ENCODE measurements at places on chromosomes 4 and X.

DNA sequence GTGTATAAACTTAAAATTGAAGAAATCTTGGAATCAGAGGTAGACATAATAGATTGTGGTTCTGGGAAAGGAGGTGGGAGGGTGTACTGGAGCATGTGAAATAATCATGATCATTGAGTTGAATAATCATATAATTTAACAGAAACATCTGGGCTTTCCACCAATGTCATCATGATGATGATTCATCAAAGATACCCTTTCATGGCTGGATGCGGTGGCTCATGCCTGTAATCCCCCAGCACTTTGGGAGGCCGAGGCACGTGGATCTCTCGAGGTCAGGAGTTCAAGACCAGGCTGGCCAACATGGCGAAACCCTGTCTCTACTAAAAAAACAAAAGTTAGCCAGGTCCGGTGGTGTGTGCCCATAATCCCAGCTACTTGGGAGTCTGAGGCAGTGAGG is 6.7 kb upstream of the RUFY3 start:
- H3K4me3 ChIP-seq = peak overlapping the region; percentile 53
- H3K4me1 ChIP-seq = peaks cover 45% of the 10 kb centered on the region
- no peaks in the 10 kb centered on the region for H3K27me3 ChIP-seq
- no peaks in the 10 kb centered on the region for H3K36me3 ChIP-seq
- DNase-seq = no peak

GRCh38 chr4:42906891-42907759 is 14.6 kb downstream of the GRXCR1 start:
- peaks cover 2% of the 10 kb centered on the region for H3K27me3 ChIP-seq
- no peak overlapping the region for H3K27ac ChIP-seq
- DNase-seq = no peak
- H3K4me1 ChIP-seq = no peaks in the 10 kb centered on the region

DNA sequence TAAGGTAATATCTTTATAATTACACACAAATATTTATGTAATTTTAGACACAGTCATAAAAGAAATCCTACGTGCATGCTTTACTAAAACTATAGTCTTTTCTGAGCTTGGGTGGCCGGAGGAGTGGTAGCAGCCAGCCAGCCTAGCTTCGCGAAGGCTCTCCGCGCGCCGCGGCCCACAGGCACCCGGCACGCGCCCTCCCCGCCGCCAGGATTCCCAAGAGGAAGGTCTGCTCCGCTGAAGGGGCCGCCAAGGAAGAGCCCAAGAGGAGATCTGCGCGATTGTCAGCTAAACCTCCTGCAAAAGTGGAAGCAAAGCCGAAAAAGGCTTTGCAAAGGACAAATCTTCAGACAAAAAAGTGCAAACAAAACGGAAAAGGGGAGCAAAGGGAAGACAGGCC is 8.7 kb upstream of the PJA1 start:
- no peak for DNase-seq
- peaks cover 4% of the 10 kb centered on the region for H3K27me3 ChIP-seq
- H3K36me3 ChIP-seq = peaks cover 1% of the 10 kb centered on the region
- no peaks in the 10 kb centered on the region for H3K4me1 ChIP-seq

DNA sequence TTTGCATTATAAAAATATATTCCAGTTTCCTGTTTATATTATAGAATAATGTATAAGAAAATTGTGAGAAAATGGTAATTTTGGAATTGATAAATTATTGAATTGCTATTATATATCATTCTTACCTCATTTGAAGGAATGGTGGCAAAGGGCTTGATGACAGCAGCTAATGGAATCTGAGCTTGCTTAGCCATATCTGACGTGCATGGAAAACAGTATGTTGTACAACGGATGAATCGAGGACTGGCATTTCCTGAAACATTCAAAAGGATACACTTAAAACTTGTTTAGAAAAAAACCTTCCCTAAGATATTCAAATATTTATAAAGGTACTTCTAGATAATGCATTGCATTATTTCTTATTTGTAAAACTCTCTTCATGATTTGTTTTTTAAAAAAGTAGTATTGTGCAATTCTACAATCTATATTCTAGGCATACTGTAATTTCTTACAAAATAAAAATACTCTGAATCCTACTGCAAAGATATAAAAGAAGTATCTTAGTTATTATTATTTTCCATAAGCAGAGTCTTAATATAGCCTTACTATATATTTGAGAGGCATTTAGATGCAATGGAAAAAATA is 38.3 kb downstream of the SEC24D start:
- H3K4me1 ChIP-seq = no peaks in the 10 kb centered on the region
- H3K4me3 ChIP-seq = no peak overlapping the region
- no peak for DNase-seq

DNA sequence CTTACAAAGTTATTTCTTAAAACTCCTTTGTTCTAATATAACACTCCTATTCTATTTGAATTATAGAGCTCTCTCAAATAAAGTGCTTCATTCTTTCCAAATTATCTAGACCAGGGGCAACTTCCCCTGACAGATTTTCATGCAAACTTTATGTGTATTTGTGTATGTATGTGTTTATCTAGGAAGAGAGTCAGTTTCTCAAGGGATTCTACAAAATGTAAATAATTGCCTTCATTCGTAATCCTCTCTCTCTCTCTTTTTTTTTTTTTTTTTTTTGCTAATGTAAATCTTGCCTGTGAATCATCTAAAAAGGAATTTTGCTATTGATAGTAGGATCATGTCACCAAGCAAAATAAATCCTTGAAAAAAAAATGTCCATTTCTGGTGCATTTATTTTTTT is 38.9 kb upstream of the RBPJ start:
- no peak overlapping the region for H3K27ac ChIP-seq
- no peak for DNase-seq
- no peaks in the 10 kb centered on the region for H3K4me1 ChIP-seq
- peaks cover 3% of the 10 kb centered on the region for H3K27me3 ChIP-seq

DNA sequence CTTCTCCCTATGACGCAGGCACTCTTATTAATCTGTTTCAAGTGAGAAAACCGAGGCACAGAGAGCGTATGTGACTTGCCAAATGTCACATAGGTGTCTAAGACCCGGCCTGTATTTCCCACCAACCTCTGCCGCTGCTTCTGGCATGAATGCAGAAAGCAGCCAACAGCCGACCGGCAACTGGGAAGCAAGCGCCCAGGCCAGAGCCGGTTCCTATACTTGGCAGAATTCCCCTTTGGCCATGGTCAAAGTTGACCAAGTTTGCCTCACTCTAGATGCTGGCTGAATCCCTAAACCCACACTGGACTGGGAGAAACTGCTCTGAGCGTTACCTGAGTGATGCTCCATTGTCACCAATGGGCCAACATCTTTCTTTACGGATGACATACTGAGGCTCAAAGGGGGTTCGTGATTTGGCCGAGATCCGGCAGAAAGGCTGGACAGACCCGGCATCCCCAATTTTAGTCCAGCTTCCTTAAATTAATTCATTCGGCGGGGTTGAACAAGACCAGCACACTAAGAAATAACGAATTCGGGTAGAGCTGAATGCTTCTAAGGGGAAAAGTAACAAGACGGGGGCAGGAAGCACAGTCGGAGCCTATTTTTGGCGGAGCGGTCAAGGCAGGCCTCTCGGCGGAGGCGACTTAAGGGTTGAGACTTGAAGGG is 11.2 kb downstream of the MSX1 start:
- H3K27ac ChIP-seq = peak overlapping the region; percentile 56
- no peak overlapping the region for H3K4me3 ChIP-seq
- H3K27me3 ChIP-seq = peaks cover 34% of the 10 kb centered on the region
